Stimulated activated CD4-positive, alpha-beta T cell treated with anti-CD3 and anti-CD28 coated beads, Interleukin-1b, Interleukin-23, amount 100 ng/mL, for 24 hours (primary cell): ENCODE measurements at places on chromosomes 11 and 22.

DNA sequence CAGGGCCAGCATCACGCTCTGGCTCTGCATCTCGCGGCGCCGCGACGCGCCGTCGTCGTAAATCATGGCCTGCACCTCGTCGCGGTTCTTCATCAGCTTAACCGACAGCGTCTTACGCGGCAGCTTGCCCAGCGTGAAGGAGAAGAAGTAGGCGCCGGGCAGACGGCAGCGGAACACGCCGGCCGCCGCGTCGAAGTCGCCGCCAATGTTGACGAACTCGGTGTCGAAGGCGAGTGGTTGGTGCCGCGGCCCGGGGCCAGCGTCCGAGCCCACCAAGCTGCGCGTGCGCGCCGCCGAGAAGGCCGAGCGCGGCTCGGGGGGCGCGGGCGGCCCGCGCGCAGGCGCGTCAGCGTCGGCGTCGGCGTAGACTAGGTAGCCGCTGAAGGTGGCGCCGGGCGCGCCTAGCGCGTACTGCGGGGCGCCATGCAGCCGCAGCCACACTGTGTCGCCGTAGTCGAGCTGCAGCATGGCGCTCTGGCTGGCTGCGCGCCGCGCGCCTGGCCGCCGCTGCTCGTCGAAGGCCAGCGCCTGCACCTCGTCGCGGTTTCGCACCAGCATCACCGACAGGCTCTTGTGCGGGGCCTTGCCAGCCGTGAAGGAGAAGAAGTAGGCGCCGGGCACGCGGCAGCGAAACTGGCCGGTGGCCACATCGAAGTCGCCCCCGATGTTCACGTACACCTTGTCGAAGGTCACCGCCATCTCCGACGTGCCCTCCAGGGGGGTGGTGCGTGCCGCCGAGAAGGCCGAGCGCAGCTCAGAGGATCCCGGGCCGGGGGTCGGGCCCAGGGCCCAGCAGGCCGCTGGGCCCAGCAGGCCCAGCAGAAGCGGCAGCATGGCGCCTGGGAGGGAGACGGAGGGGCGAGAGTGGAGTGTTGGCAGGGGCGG lies 3.7 kb downstream of the FAM180B start:
- DNase-seq = no peak

GRCh38 chr22:20965104-20965887 lies 1.8 kb upstream of the AIFM3 start:
- no peak for DNase-seq

- no peak for DNase-seq
Observed at GRCh38 chr11:95229993-95230809, 801 bp downstream of the SESN3 start.

DNA sequence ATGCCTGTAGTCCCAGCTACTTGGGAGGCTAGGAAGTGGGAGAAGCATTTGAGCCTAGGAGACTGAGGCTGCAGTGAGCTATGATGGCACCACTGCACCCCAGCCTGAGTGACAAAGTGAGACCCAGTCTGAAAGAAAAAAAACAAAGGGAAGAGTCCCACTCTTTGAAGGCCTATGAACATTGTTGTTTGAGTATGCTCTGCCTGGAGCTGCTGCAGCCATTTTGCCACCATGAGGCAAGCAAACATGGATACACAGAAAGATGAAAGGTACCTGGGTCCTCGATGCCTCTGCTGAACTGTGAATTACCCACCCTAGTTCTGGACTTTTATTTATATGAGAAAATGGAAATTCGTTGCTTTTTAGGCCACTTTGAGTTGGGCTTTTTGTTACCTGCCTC lies 19.7 kb upstream of the TSPAN18 start:
- no peak for DNase-seq

DNA sequence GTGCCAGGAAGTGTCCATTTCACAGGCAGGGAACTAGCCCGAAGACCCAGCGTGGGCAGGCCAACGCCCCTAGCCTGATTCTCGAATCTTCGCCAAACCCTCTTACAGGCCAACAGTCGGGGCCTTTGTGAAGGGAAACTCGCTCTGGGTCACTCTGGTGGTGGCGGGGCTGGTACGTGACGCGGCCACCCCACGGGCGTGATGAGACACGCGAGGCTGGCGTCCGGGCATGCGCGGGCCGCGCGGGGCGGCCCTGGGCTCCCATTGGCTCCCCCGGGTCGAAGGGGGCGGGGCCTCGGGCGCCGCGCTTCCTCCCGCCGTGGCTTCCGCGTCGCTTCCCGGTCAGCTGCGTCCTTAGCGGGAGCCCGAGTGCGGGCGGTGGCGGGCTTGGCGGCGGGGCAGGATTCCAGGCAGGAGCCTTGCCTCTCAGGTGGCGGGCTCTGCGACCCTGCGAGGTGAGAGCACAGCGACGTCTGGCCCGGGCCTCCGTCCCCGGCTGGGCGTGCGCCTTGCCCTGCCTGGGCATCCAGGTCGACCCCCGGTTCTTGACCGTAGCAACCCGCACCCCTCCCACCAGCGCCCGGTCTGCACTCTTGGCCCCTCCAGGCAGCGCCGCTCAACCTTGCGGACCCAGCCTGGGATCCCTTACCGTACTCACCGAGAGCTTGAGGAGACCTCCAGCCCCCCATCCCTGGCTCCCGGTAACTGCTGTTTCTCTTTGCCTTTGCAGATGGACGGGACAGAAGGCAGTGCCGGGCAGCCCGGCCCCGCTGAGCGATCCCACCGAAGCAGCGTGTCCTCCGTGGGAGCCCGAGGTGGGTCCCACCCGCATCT lies at the start of gene FRMD8:
TSS of gene FRMD8 (plus strand) at position 331 of the 834 bp plus-strand sequence. CDS start at position 731, 400 bp downstream.
- peak; percentile 79 for DNase-seq

GRCh38 chr11:21385669-21386440 lies 716.5 kb downstream of the NELL1 start:
- DNase-seq = no peak

- DNase-seq = no peak
Observed at GRCh38 chr22:48748860-48749554, 1078.7 kb downstream of the BRD1 start.

DNA sequence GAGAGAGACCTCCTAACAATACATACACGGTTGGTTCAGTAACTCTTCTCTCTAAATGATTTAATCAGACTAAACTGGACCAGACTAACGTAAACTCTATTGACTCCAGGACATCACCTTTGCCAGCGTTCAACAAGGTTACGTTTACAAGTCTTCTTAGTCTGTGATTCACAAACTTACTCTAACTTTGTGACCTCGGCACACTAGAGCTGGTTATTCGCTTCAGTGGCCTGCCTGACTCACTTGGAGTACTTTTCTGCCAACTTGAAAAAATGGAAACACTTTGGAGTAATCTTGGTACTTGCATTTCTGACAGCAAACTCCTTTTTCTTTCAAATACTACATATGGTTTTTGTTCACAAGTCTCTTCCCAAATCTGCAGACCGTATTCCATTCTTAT lies 26.2 kb downstream of the MTMR2 start:
- DNase-seq = no peak

- DNase-seq = no peak
Observed at GRCh38 chr22:40414311-40414710, 43.9 kb downstream of the SGSM3 start.

DNA sequence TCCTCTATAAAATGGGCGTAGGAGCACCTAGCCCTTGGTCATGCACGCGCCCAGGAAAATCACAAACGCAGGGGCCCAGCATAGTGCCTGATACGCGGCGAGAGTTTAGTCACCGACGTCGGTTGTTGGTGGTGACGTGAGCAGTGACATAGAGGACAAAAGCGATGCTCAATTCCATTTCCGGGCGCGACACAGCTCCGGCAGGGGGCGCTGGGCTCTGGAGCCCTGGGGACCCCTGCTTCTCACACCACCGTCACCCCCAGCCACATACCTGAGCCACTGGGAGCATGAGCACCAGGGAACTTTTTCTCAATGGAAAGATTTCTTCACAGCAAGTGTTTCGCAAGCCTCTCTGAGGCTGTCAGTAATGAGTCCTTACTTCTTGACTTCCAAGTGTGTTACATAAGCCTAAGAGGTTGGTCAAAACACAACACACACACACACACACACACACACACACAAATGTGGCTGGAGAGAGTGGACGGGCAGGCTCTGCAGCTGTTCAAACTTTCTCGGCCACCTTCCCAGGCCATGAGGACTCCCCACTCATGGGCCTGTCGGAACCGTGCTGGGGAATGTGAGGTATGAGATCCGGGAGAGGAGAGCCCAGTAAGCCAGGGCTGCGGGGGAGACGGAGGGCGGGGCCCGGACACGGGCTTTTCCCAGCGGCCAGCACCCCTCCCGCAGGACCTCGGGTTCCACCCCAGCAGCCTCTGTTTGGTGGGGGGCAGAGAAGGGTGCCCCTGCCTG lies 36.9 kb upstream of the LINC01488 start:
- DNase-seq = no peak

DNA sequence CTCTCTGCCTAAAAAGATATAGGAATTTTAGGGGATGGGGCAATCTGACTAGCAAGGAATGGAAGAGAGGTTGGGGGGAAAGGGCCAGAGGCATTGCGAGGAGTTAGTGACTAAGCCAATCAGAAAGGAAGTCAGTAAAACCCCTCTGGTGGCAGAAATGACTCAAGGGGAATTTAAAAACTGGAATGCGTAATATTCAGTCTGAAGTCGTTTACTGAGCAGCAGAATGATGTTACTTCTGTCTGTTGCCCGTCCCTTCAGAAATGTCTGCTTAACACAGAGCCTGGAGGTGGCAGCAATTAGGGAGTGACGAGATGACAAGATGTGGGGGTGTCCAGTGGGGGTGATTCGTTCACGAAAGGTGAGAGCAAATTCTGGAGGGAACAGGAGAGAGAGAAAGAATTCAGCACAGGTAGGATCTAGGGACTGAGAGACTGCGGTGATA lies 107.7 kb upstream of the CLMP start:
- no peak for DNase-seq

- no peak for DNase-seq
Observed at GRCh38 chr11:26620282-26621045, 48.4 kb upstream of the MUC15 start.

DNA sequence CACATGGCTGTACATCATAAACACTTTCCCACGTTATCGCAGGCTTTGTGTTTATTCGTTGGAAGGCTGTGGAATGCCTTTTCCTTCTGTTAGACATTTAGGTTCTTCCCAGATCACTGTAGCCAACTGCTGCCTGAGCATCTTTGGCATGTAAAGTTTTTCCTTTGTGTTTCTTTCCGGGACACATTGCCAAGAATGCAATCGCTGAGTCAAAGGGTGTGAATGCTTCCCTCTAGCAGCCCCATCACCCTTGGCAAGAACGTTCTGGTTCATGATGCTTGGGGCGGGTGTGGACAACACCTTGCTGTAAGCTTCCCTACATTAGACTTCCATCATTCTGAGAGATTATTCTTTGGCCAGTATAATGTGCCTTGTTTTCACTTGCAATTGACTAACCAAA lies 136.2 kb downstream of the OSBP2 start:
- DNase-seq = no peak
